Caki2 (cell line): ENCODE measurements at places on chromosomes 7 and 10.

- DNase-seq, result no peak
These were observed 53.5 kb upstream of the PARD3 start for GRCh38 chr10:34868589-34868988.

- no peak for DNase-seq
These were observed 213.6 kb upstream of the FZD1 start for GRCh38 chr7:91050677-91051076.

GRCh38 chr7:134866617-134867016 is 87.2 kb downstream of the CALD1 start:
- no peak for DNase-seq

DNA sequence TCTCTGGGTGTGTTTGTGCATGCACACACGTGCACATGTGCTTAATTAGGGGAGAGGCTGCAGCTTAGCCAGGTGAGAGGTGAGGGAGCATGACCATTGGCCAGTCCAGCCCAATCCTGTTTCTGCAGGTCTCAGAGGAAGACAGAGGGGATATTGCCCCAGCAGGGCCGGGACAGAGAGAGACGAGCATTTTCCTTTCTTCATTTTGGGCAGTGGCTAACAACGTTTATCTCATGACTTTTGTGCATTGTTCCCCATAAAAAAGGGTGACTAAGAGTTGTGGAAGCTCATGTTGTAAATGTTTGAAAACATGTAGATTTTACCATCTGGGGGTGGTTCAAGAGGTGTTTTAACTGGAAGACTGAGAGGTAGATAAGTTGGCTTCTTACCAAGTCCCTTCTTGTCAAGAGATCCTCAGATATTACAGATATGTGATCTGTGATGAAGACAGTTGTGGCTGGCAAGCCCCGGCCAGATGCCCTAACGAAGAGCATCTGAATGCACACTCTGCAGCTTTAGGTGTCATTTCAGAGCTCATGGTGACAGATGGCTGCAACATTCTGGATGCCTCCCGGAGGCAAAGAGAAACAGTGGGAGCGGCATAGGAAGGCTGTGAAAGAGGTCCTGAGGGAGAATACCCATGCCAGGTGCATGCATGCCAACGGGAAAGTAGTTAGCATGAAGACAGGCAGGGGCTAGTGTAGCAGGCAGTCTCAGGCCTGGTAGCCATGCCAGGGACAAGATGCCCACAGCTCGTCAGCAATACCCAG is 16.7 kb upstream of the DMBT1 start:
- DNase-seq, result no peak

DNA sequence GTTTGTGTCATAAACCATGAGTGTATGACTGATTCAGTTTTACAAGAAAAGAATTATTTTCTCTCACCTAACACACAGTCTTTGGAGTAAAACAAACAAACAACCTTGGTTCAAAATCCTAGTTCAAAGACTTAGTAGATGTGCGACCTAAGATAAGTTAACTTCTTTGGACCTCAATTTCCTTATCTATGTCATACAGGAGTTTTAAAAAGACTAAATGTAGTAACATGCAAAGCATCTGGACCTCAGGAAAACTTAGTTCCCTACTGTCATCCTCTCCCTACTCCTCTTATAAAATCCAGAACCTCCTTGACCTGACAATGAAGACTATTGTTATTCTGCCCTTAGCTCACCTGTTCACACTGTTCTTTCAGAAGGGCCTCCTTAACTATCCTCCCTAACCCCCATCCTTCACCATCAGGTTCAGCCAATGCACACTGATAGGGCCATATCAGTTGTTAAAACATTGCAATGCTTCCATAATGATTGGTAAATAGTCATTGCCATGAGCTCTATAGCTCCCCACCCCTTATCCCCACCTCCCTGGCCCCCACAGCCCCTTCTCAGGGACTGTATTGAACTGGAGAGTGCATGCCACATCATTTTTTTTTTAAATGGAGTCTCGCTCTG is 28.8 kb upstream of the CCNJ start:
- no peak for DNase-seq

DNA sequence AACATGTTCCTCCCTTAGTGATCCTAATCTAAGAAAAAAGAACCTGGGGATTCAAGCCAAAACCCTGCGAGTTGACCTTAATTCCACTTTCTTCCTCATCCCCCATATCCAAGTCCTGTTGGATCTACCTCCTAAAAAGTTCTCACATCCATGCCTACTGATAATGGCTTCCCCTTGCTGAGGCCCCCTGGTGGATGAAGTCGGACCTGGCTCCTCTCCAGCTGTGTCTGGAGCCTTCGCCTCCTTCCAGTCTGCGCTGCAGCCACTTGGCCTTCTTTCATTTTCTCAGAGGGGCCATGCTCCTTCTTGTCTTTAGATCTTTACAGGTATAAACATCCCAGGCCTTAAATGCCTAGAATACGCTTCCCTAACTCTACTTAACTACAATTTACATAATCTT is 8.1 kb downstream of the PDE1C start:
- no peak for DNase-seq

GRCh38 chr7:35487841-35488240 is 207.1 kb downstream of the HERPUD2 start:
- no peak for DNase-seq

DNA sequence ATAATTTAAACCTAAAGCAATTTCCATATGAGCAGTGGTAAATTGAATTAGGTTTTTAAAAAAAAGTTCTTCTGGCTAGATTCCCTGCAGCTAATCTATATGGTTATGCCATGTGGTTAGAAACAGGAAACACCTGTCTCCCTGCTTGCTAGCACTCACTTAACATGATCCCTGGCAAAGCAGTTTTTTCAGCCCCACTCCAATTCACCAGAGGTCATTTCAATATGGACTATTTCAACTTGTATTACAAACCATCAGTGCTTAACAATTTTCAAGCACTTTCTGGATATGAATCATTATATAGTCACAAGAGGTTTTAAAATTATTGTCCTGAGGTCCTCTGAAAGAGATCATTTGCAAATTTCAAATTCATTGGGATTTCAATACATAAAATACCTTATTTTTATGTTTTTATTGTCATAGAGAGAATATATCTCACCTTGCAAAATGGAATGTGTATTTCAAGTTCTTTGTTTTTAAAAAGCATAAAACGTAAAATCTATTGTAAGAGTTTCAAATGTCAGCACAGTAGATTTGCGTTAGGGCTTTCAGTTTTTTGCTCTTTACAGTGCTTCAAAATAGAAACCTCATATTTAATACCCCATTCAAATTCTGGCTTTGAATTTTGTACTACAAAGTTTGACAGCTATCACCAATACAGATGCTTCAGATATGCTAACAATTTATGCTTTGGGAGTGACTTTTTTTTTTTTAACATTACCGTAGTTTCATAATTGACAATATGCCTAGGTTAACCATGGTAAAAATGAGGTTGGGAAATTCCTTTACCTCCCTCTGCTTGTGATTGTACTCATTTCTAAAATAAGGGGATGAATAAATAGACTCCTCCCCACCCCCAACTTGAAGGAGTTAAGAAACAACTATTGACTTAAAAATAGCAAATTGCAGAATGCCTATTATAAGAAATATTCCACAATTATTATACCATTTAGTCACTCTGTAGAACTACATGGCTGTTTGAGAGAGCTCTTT is 117.5 kb upstream of the HGF start:
- DNase-seq, result no peak

GRCh38 chr10:8053446-8054243 is 843 bp upstream of the GATA3 start:
- peak; percentile 81 for DNase-seq

- no peak for DNase-seq
These were observed 243.6 kb downstream of the KCNMA1 start for GRCh38 chr10:77393821-77394501.

GRCh38 chr10:112763916-112764520 is 186.0 kb upstream of the TCF7L2 start:
- no peak for DNase-seq

GRCh38 chr7:149216402-149216801 is 21.1 kb downstream of the ZNF282 start:
- no peak for DNase-seq

- DNase-seq, result no peak
These were observed 213.4 kb downstream of the USP6NL start for GRCh38 chr10:11397980-11398580.

DNA sequence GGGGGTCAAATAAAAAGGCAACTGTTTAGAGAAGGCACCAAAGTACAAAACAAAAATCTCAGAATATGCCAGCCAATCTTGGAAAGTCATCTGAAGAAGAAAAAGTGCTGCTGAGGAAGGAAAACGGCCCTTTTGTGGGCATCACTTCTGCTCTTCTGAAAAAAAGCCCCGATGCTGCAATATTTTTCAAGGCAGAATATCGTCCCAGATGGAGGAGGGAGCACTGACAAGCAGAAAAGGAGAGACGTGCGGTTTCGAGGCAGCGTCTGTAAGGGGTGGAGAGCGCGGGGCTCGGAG is 959 bp upstream of the ATRNL1 start:
- no peak for DNase-seq

GRCh38 chr10:71829896-71830295 is 21.2 kb downstream of the PSAP start:
- no peak for DNase-seq

GRCh38 chr7:6015917-6016652 is 7.0 kb downstream of the AIMP2 start:
- no peak for DNase-seq

DNA sequence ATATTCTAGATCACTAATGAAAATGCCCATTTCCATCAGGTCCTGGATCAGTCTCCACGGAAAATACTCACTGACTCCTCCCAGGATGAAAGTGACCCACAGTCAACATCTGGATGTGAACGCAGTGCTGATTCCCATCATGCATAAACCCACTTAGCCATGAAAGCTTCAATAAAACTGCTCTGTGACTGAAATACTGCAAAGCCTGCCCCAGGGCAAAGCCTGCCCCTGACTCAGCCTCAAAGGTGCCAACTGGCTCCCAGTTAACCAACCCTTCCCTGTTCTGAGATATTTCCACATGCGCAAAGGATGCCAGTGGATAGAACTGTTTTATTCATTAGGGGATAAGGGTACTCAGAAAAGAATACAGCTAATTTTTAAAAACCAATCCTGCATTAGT is 24.0 kb downstream of the OSBPL3 start:
- DNase-seq, result no peak

- DNase-seq, result no peak
These were observed 139.6 kb downstream of the SKAP2 start for GRCh38 chr7:26724795-26725194.

GRCh38 chr10:6171881-6172695 is 30.6 kb upstream of the PFKFB3 start:
- no peak for DNase-seq

DNA sequence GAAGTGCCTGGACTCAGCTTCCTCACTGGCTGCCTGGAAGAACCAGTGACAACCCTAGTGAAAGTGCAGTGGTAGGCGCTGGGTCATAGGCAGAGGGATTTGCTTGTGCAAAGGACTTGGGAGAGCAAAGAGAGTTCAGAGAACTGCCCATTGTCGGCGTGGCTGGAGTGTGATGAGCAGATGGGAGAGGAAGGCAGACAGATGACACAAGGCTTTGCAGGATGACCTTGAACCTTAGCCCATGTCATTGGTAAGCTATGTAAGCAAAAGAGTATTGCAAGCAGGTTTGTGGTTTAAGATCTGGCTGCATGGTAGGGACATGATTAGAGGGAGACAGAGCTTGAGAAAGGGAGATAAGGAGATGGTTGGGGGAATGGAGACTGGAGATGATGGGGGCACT is 35.3 kb upstream of the NOBOX start:
- DNase-seq, result no peak

DNA sequence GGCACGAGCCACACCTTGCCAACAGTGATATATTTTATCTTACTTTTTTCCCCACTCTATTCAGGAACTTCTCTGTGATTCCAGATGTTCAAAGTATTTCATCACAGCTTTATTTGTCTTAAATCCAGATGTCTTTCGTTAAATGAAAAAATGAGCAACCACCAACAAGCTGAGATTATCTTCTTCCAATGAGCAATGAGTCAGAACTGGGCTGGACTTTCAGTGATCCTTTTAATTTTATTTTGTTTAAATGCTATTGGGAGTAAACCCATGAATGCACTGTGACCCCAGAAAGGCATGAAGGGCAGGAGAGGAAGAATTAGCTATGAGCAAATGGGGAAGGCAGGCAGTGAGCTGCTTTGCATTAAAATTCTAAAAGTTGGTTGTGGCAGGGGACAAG is 77.6 kb upstream of the IMMP2L start:
- no peak for DNase-seq

GRCh38 chr7:157271991-157272324 is 64.8 kb upstream of the DNAJB6 start:
- peak; percentile 17 for DNase-seq

- DNase-seq, result no peak
These were observed 11.4 kb upstream of the KCTD7 start for GRCh38 chr7:66617295-66617694.

GRCh38 chr10:110530131-110530831 is 32.6 kb downstream of the DUSP5 start:
- peak; percentile 66 for DNase-seq

GRCh38 chr10:129760416-129760815 is 203.7 kb downstream of the EBF3 start:
- DNase-seq, result no peak

DNA sequence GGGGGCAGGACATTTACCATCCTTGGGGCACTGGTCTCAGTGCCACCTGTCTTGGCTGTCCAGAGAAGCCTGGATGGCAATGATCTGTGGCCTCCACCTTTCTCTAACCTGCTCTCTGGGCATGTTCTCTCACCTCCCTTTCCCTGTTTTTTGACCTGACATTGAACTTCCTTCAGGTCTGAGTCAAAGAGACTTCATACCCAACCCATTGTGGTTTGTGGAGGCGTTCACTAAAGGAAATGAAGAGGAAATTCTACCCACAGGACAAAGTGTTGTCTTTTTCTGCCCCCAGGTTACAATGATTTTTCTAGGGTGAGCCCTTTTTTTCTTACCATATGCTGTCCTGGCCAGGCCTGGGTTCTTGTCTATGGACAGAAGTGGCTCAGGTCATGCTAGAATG is 76.6 kb downstream of the CYP26A1 start:
- no peak for DNase-seq

GRCh38 chr10:110113670-110114337 is 93.6 kb upstream of the MXI1 start:
- DNase-seq, result no peak

DNA sequence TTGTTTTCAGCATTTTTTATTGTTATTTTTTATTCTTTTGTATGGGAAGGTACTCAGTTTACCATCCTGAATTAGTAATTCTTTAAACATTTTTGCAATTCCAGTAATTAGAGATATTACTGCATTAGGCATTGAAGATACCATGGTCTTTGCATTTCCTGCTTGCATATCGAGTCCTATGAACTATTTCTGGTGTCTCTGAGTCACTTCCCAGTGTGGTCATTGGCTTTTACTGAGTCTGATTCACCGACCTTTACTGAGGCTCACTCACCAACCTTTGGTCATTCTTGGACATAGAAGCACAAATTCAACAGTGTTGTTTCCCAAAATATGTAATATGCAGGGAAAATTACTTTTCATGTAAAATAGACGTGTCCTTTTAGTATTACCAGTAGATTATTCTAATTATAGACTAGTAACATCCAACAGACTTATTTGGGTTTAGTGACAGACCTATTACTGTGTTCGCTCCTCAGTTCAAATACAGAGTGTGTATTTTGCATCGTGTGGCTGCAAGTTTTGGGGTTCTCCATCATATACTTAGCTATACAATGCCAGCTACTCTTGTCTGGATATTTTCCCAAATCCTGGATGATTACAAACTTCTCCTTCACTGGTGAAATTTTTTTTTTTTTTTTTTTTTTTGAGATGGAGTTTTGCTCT is 180.7 kb upstream of the PRSS1 start:
- DNase-seq, result no peak
